Urothelium cell line (cell line): ENCODE measurements at places on chromosomes 2 and 18.

GRCh38 chr2:120488531-120488930 lies 142.6 kb downstream of the INHBB start:
- DNase-seq: no peak

GRCh38 chr2:241489733-241490680 lies 18.4 kb downstream of the STK25 start:
- no peak for DNase-seq

GRCh38 chr2:84700006-84700405 lies 180.9 kb downstream of the TRABD2A start:
- DNase-seq: no peak

- no peak for DNase-seq
These were observed 988.2 kb downstream of the SUCLG1 start for GRCh38 chr2:83470928-83471327.

- DNase-seq: no peak
These were observed 27.5 kb upstream of the FOSL2 start for GRCh38 chr2:28365158-28365557.

GRCh38 chr2:236101311-236101950 lies 66.8 kb downstream of the GBX2 start:
- no peak for DNase-seq

DNA sequence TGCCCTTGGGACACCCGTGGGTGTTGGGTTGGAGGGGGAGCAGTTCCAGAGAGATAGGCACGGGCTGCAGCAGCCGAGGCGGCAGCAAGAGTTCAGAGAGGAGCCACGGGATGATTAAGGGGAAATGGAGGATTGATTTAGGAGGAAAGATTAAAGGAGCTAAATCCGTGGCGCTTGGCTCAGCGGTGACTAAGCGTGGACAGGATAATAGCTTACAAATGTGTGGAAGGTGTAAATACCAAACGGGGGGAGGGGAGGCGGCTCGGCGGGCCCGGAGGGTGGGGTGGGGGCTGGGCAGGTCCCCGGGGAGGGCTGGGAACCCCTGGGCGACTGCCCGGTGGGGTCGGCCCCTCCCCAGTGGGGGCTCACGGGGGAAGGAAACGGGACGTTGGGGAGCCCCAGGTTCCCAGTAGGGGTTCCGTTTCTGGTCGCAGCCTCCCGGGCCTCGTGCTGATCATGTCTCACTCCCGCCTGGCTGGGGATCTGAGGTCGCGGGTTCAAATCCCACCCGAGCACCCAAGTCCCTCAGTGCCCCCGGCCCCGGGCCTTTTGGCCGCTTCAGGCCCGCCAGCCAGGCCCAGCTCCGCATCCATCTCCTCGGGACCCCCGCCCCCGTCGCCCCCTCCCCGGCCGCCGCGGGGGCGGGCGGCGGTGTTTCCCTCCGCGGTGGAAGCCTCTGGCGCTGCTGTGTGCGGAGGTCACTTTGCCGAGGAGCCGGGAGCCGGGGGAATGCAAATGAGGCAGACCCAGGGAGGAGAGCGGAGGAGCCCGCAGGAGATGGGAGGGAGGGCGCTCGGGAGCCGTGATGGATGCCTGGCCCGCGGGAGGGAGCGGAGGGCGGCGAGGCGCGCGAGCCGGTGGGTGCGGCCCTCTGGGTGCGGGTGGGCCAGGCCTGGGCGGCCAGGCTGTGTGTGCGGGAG lies 8.1 kb downstream of the ASIC4 start:
- DNase-seq: peak; percentile 37

DNA sequence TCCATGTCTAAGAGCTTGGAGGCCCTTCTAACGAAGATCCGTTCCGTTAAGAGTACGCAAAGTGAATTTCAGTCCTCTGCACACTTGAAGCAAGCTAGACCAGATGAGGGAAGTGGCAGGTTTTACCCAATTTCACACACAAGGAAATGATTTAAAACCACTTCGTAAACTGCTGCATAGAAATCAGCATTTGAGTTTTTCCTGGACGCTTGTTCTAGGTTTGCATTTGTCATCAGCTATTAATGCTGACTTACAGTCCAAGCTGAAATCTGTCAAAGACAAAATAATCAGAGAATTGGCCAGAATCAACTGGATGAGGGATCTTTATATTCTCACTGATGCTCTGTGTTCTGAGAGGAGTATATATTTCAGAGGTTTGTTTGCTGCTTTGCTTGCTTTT lies 117.6 kb upstream of the RASGRP3 start:
- DNase-seq: no peak

- no peak for DNase-seq
These were observed 113.6 kb downstream of the KCNE4 start for GRCh38 chr2:223165423-223166214.

DNA sequence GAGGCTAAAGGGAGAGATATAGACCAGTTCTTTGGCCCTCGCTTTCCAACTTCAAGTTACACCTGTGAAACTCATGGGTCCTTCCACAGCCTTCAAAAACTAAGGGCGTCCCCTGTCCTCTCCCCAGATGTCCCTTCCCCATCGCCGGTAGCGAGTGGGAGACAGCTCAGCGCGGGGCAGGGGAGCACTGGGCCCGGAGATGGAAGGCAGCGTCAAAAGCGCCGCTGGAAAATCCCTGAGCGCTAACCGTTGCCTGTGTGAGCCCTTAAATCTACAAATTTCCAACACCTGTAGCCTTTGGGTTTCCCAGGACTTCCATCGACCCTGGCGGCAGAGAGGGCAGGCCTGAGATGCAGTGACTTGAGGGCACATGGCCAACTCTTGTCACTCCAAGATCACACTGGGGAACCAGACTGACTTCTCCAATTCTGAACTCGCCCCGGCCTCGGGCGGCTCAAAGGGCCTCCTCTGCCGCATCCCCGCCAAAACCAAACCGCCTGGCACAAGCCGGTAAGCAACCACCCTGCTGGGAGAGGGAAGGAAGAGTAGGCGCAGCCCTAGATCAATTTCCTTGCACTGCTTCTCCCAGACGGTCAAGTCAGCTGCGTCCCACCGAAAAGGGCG lies 879 bp upstream of the EPAS1 start:
- no peak for DNase-seq

DNA sequence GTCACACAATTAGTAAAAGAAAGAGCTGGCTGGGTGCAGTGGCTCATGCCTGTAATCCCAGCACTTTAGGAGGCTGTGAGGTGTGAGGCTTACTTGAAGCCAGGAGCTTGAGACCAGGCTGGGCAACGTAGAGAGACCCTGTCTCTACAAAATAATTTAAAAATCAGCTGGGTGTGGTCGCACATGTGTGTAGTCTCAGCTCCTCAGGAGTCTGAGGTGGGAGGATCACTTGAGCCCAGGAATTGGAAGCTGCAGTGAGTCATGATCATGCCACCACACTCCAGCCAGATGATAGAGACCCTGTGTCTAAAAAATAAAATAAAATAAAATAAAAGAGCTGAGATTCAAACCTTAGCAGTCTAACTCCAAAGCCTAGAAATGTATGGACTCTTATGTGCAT lies 39.0 kb upstream of the NEDD4L start:
- DNase-seq: no peak
